NCI-H526 (cell line): ENCODE measurements at places on chromosomes 16 and 17.

DNA sequence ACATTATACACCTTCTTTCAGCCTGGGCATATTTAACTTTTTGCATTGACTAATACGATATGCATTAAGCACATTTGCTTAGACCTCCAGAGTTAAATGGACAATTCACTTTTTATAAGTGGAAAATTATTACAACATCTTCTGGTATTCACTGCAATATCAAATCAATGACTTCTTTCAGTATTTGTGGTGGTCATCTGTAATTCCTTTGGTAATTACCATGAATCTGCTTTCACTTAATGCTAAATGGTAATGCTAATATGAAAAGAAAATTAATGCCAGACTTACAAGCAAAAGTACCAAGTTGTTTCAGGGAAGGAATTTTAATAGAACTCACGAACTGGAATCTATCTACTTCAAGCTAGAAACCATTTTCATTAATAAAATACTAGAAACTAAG, 6.4 kb downstream of the GPATCH8 start:
- DNase-seq: no peak

DNA sequence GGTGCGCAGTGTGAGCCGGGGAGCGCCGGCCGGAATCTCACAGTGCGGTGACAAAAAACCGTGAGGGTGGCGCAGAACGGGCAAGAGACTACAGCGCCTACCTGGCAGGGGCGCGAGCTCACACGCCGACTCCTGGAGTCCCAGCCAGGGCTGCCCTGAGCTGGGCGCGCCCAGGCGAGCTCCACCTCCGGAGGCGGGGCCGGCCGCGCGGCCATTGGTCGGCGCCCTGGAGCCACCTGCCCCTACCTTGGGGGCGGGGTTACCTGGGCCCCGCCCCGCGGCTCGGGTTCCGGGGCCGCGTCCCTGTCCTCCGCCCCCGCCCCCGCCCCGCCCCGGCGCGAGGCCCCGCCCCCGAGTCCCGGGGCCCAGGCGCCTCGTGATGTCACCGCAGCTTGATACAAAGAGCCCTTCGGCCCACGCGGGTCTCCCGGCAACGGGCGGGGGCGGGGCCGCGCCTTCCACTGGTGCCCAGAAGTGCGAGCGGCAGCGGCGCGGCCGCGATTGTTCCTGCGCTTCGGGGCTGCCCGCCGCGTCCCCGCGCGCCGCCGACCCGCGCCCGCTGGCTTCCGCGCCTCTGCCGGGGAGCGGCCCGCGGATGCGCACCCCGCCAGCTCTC, 96.3 kb downstream of the RAB11FIP4 start:
- DNase-seq: peak; percentile 99

DNA sequence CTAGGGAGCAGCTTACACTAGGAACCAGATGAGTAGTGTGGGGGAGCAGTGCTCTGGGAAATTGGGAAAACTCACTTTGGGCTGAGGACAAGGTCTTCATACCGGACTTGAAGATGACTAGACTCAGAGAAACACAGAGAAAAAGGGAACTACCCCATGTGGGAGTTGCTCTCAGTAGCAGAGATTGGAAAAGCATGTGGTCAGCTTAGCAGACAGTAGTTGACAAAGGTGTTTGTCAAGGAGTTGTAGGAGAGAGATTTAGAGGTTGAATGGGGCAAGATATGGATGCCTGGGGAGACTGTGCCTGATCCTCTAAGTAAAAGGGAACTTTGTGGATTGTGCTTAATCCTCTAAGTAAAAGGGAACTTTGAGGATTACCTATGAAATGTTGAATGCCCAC, 194.5 kb upstream of the COX10 start:
- no peak for DNase-seq

GRCh38 chr17:8580952-8581658, 49.4 kb downstream of the MYH10 start:
- no peak for DNase-seq

DNA sequence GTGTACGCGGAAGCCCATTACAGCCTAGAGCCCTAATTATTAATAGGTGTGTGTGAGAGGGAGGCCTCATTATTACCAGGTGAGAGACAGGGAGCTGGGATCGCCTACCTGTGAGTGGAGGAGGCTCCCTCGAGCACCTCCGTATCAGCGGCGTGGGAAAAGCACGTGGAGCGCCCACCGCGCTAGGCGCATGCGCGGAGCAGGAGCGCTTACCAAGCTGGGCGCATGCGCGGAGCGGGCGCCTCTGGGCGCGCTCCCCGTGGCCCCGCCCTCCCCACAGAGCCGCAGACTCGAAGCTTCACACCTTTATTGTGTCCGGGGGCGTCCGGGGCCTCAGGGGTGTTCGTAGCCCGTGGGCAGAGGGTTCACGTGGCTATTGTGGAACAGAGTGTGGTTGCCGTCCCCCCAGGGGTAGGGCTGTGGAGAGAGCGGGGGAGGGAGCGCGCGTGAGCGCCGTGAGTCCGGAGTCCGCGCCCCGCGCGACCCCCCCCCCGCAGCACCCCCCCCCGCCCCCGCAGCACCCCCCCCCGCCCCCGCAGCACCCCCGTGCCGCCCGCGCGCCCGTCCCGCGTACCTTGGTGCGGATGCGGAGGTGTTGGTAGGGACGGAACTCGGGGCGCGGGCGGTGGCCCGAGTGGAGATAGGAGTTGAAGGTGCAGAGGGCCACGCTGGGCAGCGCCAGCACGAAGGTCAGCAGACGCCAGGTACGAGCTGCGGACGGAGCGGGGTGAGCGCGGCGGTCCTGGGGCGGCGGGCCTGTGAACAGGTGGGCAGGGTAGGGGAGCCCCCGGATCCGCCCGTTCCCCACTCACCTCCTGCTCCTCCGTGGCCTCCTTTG, 500 bp downstream of the COX6A2 start:
- peak; percentile 73 for DNase-seq

DNA sequence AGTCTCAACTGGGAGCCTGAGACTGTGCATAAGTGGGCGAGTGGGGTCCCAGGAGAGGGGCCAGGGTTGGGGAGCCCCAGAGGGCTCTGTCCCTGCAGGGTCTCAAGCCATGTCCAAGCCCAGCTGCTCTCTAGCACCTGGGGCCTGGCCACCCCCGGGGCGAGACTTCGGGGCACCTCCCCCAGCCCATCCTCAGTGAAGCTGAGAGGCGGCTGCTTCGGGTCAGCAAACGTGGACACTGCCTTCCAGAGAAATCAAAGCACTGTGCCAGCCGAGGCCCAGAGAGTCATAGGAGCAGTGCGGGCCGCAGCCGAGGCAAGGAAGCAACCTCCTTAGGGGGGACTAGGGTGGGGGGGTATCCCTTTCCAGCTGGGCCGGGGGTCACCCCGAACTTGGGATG, 77.5 kb downstream of the ENGASE start:
- no peak for DNase-seq

GRCh38 chr17:35433075-35433894, 985 bp upstream of the SLFN12 start:
- DNase-seq: no peak

DNA sequence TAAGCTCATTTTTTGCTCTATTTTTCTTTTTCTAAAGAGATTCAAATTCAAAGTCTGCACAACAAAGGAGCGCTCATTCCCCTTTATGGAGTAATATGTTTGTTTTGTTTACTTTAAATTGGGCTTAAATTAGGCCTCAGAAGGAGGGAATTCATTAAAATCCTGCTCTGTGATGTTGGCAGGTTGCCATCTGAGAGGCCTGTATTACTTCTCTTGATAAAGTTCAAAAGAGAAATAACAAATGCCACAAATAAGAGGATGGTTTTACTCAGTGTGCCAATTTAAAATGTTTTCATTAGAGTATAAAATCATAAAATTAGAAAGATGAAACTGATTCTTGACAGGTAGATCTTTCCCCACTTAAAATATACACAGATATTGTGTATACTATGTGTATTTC, 54.5 kb upstream of the HLF start:
- no peak for DNase-seq

GRCh38 chr17:77227461-77228240, 86.9 kb downstream of the SEC14L1 start:
- DNase-seq: no peak

DNA sequence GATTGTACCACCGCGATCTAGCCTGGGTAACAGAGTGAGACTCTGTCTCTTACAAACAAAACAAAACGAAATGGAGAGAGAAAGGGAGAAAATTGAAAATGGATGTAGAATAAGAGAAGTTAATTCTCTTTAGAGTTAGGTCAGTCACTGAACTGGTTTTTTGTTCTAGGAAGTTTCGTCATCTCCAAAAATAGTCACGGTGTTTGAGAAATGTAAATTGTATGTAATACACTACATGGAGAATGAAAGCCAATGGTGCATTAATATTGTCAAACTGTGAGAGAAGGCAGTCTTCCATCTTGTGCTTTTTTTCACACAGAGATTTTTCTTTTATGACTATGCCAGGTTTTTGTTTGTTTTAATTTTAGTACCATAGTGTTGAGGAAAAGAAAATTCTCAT, 145.9 kb downstream of the BCAS3 start:
- DNase-seq: no peak

DNA sequence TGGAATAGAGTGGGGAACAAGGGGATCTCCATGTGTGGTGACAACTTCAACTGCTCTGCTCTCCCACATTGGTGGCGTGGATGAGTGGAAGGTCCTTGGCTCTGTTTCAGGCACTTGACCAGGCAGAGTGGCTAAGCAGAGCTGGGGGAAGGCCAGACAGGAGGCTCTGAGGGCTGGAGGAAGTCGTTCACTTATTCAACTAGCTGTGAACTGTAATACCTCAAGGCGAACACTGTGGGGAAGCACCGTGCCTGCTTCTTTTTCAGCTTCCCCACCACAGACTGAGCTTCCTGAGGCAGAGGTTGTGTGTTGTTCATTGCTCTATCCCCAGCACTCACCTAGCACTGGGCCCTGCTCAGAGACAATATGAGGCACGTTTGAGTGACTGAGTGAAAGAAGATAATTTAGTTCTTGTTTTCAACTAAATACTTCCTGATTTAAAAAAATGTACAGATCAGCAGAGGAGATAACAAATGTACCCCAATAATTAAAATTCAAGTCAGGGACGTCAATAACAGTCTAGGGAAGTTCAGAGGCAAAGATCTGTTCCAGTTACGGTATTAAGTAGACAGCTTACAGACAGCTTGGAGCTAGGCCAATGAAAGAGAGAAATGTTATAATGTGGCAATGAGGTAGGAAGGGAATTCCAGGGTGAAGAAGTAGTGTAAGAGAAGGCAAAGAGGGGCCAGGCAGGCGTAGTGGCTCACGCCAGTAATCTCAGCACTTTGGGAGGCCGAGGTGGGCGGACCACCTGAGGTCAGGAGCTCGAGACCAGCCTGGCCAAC, 34.7 kb downstream of the MYO18A start:
- peak; percentile 73 for DNase-seq

DNA sequence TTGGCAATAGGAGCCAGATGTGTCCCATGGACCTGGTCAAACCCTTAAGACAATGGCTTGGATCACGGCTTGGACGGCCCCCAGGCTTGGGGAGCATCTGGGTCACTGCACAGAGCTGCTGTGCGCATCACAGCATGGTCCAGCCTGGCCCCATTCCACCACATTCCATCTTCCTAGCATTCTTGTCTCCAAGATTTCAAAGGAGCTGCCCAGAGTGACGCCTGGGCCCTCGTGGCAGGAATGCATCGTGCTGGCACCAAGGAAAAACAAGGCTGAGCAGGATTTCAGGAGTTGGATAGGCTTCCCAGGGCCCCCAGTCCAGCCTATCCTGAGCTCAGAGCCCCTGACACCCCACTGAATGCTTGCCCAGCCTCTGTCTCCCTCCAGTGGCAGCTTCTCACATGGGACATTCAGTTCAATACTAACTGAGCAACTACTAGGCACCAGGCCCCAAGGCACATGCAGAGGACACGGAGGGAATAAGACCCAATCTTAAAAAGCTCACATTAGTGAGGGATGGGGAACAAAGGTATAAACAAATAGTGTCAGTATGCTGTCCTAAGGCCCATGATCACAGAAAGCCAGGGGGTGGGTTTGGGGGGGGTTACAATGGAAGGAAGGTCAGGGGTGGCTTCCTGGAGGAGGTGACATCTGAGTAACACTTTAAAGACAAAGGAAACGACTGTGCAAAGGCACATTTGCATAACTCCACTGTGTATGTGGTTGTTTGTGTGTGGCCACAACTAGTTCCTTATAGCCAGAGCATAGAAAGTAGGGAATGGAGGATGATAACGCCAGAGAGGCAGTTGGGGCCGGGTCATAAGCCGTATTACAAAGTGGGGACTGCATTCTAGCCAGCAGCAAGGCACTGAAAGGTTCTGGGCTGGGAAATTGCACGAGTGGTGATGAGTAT, 34.1 kb downstream of the TK2 start:
- DNase-seq: no peak

- DNase-seq: no peak
These were observed 37.0 kb downstream of the FBXL20 start for GRCh38 chr17:39364236-39365025.

DNA sequence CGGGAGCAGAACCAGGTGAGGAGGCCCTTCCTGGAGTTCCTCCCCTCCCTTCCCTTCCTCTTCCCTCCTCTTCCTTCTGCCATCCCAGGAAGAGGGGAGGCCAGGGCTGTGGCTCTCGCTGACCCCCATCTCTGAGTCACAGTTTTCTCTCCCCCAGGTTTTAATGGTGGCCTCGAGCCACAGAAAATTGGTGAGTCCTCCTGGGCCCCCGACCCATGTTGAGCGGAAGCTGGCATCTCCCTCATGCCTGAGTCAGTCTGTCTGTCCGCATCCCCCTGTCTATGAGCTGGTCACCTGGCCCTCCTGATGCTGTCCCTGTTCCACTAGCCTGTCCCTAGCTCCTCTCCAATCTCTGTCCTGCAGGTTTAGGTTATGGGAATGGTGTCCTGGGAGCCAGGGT, 12.8 kb upstream of the CLDN9 start:
- DNase-seq: no peak

DNA sequence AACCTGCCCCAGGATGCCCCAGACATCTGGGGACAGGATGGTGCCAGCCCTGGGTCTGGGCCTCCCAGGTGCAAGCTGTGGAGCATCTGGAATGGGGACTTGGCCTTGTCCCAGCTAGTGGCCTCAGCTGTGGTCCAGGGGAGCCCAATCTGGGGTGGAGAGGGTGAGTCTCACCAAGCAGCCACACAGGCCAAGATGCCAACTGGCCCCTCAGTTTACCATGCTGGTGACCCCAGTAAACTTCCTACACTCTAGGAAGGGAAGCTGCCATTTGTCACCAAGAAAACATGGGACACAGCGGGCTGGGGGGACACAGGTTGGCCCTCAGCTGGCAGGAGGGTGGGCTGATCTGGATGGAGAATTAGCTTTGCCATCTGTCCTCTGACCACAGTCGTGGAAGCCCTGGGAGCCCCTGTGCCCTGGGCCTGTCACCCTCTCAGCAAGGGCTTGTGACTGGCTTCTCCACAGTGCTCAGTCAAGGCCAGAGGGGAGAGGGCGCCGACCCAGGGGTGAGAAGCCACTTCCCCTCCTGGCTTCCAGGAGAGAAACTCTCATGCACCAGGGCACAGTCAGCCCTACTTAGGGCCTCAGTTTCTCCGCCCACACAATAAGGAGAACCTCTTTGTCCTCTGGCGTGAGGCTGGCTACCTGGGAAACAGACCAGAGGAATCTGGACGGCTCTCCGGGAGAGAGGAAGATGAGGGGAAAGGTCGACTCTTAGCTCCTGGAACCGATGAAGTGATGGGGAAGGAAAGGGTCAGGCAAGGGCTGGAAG, 126.4 kb upstream of the SMURF2 start:
- DNase-seq: no peak

GRCh38 chr17:74768069-74768762, 7.9 kb downstream of the NAT9 start:
- no peak for DNase-seq

- DNase-seq: no peak
These were observed 9.7 kb downstream of the VASN start for GRCh38 chr16:4381072-4381934.

GRCh38 chr16:87045466-87046216, 271.6 kb downstream of the C16orf95 start:
- DNase-seq: no peak

- no peak for DNase-seq
These were observed 996 bp upstream of the KCNJ12 start for GRCh38 chr17:21375162-21375560.
